ENCODE measurements at places on chromosomes 16 and 17.

DNA sequence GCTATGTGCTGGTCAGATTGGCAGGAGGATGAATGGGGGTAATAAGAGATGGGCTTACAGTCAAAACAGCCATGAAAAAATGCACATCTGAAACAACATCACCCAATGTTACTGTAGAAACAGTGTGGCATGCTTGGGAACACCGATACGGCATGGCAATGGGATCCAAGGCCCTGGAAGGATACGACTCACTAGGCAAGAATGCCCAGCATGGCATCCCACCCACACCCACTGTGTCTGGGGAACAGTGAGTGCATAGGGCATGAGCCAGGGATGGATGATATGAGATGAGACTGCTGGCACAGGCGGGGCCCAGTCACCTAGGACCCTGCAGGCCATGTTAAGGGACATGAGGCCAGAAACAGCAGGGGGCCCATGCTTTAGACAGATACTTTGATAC lies 11.5 kb downstream of the TRIM25 start:
- peak; percentile 33 for DNase-seq

DNA sequence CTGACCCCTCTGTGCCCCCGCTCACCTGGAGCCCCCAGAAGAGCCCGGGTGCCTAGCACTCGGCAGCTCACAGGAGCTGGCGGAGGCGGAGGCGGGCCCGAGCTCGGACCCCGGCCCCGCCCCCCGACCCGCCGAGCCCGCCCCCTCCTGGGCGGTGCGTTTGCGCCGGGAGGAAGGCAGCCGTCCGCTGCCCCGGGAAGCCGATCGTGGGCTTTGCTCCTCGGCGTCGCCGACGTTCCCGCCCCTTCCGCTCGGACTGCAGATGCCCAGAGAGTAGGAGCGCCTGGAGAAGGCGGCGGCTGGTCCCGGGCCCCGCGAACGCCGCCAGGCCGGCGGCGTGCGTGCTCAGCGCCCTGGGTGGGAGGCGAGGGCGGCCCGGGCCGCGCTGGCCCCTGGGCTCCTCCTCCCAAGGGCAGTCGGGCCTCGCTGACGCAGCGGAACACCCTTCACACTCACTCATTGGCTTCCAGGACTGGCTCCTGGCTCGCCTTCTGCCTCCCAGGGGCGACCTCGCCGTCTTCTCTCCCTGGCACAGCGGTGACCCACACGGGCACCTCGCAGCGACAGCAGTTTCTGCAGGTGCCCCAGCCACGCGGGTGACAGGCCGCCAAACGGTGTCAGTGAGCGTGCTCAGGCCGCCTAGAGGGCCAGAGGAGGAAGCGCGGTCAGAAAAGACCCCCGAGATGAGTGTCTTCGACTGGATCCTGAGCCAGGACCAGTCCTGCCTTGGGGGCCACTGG lies at the start of gene PLSCR3:
TSS of gene PLSCR3 (minus strand) at position 74 of the 740 bp plus-strand sequence. CDS start 415 bp downstream, outside the sequence.
- peak; percentile 93 for DNase-seq

DNA sequence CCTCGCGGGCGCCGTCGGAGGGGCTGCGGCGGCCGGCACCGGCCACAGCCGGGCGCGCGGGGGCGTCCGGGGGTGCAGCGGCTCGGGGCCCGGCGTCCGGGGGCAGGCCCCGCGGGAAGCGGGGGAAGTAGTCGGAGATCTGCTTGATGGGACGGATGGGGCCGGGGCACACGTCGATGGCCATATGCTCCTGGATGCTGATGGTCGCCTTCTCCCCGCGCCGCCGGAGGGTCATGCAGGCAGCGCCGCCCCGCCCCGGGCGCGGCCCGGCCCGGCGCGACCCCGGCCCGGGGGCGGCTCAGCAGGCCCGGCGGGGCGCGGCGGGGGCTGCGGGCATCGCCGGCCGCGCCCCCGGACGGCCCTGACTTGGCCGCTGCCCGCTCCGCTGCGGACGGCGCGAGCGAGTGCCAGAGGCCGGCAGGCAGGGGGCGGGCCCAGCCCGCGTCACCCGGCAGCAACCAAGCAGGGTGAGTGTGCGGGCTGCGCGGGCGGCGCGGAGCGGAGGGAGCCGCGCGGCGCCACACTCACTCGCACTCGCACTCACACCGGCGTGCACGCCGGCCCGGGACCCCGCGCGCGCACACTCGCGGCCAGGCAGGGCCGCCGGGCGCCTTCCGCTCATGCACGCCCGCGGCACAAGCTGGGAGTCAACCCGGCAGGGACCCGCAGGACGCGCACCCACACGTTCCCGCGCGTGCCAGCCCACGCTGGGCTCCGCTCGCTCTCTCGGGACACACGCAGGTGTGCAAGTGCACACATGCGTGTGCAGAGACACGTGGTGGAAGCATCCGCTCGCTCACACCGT lies at the start of gene DOC2B:
TSS of gene DOC2B (minus strand) at position 406 of the 805 bp plus-strand sequence. CDS start at position 235, 171 bp downstream.
- DNase-seq: no peak

DNA sequence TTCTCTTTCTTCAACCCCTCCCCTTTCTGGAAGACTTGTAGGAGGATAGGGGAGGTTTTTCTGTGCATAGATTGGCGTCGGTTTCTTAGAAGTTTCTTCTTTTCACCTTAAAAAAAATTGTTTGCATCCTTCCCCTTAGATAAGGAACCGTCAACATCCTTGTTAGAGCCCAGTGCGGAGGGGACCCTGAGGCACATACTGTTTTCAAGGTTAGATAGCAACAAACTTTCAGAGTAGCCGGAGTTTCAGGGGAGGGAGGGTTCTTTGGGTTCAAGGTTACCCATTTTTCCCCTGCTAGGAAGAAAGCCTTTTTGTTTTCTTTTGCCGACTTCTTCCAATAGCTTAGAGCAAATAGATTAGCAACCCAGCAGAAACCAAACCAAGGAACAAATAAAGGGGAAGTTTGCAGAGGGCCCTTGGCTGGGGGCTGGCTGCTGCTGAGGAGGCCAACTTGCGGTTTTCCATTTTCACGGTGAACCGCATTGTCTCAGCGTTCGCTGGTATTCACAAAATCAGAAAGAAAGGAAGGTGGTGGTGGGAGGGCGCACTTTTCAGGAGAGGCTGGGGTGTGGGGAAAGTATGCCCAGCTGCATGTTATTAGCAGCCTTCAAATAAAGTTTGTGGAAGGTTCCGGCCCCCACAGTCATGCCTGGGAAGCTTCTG lies 28.8 kb downstream of the MSI2 start:
- DNase-seq: no peak

DNA sequence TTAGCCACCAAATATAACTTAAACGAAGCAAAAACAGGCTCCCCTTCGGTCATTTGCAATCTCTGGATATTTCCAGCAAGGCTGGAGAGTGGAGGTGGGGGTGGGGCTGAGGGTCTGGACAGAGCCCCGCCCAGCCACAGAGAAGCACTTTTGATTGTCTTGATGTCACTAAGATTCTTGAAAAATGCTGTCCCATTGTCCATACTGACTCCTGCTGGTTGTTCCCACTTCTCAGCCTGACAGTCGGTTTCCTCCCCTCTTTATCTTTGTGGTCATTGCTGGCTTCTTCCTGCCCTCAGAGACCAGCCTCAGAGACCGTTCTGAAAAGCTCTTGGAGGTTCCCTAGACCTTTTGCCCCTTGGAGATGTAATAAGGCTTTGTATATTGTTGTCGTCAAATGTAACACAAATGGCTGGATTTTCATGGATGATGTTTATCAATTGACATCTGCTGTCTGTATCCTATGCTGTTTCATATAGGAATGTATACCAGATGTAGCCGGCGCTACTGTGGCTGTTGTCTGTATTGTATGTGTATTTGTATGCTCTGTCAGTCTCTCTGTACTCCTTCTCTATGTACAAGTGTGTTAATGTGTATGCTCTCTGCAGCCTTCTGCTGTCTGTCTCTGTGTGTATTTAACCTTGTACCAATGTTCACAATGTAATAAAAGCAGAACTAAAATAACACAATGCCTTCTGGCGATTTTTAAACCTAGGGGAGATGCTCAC lies 94.8 kb upstream of the DNAH9 start:
- DNase-seq: no peak

GRCh38 chr16:58815181-58815888 lies 81.2 kb upstream of the GOT2 start:
- no peak for DNase-seq

- DNase-seq: no peak
Measured at GRCh38 chr16:18792836-18793433, 2.8 kb upstream of the RPS15A start.

DNA sequence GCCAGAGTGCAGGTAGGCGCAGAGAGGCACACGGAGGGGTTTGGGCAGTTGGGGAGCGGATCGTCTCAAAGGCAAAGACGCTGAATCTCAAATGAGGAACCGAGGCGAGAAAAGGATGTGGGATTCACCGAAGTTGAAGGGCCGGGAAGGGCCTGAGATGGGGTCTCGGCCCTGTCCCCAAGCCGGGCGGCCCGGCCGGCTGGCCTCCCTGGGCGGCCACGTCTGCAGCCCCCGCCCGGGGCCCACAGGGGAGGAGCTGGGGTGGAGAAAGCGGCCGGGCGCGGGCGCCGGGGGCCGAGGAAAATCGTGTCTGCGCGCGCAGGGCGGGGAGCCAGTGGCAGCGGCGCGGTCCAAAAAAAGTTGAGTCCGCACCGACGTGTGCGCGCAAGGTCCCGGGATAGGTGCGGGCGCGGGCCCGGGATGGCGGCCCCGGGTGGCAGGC lies 458 bp downstream of the SLC12A4 start:
- peak; percentile 77 for DNase-seq

DNA sequence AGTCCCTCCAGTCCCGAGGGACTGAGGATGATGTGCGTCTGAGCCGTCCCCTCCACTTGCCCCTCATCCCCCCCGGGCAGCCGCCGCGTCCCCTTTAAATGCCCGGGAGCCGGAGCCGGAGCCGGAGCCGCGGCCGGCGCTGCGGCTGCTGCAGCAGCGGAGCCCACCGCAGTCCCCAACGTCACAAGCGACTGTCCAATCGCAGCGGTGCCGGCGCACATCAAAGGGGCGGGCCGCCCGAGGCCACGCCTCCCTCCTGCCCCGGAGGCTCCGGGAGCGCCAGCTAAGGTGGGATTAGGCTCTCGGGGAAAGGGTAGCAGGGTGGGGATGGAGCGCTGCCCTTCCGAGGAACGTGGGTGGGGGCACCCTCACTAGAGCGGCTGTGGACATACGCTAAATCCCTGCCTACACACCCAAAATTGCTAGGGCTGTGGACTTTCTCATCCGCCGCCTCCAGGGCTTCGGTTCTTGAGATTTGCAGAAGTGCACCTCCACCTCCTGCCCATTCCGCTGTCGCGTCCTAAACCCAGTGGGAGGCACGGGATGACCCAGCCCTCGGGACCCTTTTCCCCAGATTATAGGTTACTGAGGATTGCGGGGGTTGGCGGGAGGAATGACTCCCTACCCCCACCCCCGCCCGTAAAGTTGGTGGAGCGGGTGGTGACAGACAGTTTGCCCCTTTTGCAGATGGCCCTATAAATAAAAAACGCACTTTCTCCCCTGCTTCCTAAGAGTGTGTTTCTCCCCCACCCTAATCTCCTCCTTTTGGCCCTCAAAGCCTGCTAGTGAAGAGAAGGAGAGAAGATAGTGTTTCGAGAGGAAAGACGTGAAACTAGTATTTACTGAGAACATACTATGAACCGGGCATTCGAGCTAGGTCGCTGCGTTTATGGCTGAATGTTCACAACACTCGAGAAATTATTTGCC lies at the start of gene PHOSPHO1:
TSS of gene PHOSPHO1 (minus strand) at position 152 of the 927 bp plus-strand sequence. CDS start 4,096 bp downstream, outside the sequence.
- DNase-seq: peak; percentile 87

DNA sequence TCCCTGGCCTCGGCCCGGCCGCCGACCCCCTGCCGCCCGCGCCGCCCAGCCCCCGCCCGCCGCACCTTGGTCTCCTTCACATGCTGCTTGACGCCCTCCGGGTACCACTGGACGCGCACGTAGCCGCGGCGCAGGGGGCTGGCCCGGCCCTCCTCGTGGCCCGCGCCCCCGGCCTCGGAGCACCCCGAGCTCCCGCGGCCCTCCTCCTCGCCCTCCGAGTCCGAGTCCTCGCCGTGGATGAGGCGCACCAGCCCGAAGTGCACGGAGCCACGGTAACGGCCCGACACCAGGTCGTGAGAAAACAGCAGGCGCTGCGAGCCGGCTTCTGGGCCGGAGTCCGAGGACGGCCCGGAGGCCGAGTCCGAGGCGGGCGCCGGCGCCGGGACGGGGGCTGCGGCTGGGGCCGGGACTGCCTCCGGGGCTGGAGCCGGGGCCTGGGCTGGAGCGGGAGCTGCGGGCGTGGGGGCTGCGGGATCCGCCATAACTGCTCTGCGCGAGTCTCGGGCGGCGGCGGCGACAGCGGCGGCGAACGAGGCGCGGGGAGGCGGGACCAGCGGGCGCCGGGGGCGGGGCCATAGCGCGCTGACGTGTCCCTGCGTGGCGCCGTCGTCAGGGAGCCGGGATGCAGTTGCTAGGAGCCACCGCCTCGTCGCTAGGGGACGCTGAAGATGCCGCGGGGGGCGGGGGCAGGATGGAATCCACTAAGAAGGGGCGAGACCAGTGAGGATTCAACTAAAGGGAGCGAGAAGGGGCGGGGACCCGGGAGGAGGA lies at the start of gene UBE2O:
TSS of gene UBE2O (minus strand) at position 493 of the 771 bp plus-strand sequence. CDS start at position 482, 11 bp downstream.
- peak; percentile 90 for DNase-seq
